Gastroesophageal sphincter (tissue), 4 donors: ENCODE measurements at places on chromosomes 7 and 10. TPM values are rescaled to one million over a fixed set of nuclear protein-coding genes. Genes with fewer than 3 reads are reported as not detected.

- no peak for ATAC-seq
These were observed 1.1 kb downstream of the ADRA2A start for GRCh38 chr10:111077785-111078504.

DNA sequence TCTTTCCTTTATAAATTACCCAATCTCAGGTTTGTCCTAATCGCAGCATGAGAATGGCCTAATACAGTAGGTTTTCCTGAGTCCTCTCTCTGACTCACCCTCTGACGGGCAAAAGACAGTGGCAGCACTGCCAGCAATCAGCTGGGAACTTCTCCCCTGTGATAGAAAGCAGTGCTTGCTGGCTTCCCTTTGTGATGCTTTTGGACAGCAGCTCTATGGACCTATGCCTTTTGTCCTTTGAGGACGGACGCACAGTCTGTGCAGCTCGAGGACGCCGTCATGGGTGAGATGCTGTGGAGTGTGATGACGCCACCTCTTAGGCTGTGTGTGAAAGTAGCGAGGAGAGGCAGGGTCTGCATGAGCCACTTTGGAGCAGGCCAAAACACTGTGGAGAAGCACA is 68.8 kb downstream of the KIAA1217 start:
- ATAC-seq: no peak

DNA sequence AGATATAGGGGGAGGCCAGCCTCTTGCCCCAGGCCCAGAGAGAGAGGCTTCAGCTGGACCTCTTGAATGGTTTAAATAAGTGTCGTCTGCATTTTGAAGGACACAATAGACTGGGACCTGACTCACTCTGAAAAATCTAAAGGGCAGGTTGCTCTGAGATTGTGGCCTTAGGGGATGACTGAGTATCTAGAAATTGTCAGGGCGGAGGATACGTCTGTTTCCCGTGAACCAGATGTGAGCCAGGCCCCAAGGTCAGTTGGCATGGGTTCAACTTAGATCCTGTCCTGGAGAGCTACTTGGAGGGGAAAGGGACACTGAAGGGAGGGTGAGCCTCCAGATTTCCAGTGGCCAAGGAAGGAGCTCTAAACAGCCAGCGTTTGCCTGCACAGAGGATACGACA is 110.2 kb downstream of the CHN2 start:
- peak; percentile 46 for ATAC-seq

GRCh38 chr10:33139181-33139646 is 181.2 kb upstream of the ITGB1 start:
- no peak for ATAC-seq

DNA sequence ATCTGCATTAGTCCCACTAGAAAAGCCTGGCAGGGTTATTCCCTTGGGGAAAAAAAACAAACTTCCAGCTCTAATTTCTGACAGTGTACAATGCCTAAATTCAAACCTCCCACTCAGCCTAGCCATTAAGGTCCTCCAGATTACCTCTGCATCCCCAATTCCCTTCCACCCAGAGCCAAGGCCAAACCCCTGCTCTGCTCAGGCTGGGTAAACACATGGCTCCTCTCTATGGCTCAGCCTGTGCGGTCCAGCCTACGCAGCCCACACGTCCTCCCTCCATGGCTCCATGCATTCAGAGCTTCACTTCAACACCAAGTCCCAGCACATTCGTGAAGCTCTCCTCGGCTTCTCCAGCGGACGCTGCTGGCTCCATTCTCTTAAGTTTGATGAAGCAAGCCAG is 5.2 kb downstream of the DLG5 start:
- no peak for ATAC-seq

DNA sequence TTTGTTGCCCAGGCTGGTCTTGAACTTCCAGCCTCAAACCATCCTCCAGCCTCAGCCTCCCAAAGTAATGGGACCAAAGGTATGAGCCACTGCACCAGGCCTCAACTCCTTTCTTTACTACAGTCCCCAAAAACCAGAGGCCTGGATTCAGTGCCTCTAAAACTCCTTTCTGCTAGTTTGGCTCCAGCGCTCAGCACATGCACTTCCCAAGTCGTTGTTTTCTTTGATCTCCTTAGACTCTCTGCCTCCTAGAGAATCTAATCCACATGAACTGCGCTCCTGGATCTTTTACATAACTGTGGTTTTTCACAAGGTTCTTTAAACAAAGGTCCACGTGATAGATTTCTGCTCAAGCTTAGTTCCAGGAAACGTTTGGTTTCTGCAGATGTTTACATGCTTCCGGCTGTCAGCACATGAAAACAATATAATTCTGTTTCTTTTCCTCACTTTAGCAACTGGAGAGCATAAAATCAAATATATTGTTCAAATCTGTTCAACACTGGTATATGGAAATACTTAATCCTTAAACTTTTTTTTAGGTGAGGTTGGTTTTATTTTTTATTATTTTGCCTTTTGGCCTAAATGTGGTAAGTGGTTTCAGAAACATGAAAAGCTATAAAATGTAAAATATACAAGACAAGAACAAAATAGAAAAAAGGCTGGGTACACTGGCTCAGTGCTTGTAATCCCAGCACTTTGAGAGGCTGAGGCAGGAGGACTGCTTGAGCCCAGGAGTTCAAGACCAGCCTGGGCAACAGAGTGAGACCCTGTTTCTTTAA is 270.5 kb upstream of the MKLN1 start:
- ATAC-seq: peak; percentile 59

Gene ZNF425
- total RNA-seq: 2.4 TPM

Gene FAM3C
- total RNA-seq: 48.1 TPM

Gene AGBL3
- 1.1 TPM for total RNA-seq
